ENCODE measurements at places on chromosomes 1 and 21.

- no peak for DNase-seq
These were observed 122.2 kb downstream of the SIK1 start for GRCh38 chr21:43304621-43305335.

- peak; percentile 70 for DNase-seq
These were observed 17.7 kb upstream of the SNX27 start for GRCh38 chr1:151594143-151594625.

DNA sequence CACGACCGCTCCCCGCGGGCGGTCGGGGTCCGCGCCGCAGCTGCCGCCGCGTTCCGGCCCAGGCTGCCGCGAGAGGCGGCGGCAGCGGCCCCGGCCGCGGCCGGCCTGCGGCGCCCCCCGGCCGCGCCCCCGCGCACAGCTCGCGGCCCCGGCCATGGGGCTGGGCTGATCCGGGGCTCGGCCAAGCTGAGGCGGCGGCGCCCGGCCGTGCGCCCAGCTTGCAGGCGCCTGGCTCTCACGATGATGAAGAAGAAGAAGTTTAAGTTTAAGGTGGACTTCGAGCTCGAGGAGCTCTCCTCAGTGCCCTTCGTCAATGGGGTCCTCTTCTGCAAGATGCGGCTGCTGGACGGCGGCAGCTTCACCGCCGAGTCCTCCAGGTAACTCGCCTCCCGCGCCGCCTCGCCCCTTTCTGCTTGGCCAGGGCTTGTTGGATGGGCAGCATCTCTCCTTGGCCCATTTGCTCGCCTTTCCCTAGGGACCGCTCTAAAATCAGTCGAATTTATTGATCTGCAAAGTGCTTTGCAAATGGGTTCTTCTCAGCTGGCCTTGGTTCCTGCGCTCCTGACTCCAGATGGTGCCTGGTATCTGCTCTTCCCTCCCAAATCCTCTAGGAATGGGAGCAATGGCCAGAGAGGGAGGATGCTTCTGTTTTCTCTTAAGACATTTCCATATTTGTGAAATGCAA, 431 bp downstream of the EEIG2 start:
- no peak for DNase-seq

- DNase-seq, result no peak
These were observed 3.9 kb downstream of the CAPN9 start for GRCh38 chr1:230750986-230751625.

GRCh38 chr1:89588480-89588879, 44.4 kb upstream of the LRRC8C start:
- DNase-seq, result no peak

DNA sequence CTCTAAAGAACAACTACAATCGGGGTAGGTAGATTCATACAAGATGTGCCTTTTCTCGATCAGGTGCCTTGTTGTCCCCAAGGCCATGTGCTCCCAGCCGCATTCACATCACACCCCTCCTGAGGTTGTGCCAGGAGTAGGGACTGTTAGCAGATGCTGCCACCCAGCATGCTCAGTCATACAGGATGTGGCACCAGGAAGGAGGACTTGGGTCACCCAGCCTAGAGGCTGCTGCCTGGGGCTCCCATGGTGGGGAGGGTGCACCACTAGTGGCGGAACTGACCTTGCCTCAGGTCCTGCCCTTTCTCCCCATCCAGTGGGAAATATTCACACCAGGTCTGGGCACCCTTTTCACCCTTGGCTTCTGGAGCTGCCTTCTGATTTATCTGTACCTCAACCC, 8.3 kb downstream of the TEX35 start:
- no peak for DNase-seq

- DNase-seq, result no peak
These were observed 117.2 kb downstream of the PCP4 start for GRCh38 chr21:39984286-39984991.

DNA sequence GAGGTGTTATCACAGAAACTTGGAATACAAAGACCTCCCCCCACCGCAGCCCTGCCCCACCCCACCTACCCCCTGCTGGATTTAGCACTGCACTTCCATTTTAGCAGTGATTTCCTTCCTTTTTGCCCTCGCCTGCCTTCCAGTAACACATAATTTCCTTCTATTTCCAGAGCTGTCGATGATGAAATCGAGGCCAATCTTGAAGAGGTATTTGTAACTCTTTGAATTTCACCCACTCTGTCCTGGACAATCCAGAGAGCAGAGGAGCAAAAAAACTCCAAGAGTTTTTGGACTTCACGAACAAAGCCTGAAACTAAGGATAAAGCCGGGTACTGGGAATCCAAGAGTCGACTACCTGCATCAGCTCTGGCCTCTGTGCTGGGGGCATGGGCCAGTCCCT, 49.1 kb downstream of the CAPN2 start:
- no peak for DNase-seq

DNA sequence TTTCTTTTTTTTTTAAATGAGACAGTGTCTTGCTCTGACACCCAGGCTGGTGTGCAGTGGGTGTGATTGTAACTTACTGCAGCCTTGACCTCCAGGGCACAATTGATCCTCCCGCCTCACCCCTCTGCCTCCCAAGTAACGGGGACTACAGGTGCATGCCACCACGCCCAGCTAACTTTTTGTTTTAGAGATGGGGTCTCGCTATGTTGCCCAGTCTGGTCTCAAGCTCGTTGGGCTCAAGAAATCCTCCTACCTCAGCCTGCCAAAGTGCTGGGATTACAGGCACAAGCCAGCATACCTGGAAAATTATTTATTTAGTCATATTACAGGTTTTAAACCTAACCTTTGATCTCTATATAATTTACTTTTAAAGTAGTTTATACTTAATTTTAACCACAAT, 13.4 kb downstream of the LRRC39 start:
- DNase-seq, result no peak

DNA sequence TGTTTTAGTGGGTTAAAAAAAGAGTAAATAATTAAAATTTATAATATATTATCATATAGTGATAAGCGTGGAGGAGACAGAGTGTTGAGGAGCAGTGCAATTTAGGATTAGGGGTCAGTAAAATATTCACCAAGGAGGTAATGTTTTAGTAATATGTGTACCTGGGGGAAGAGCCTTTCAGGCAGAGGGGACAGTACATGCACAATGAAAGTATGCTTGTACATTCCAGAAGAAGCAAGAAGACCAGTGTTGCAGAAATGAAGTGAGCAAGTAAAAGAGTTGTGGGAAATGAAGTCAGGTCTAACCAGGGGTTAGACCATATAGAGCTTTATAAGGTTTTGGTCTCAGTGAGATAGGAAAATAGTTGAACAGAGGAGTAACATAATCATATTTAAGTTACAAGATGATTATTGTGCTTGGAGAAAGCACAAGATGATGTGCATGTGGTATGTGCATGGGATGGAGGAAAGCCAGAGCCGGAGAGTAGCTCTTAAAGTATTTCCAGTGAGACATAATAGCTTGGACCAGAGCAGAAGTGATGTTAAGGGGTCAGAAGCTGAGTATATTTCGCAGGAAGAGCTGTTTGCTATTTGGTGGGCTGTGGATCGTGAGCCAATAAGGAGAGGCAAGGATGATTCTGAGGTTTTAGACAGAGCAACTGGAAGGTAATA, 44.8 kb downstream of the SNX7 start:
- no peak for DNase-seq

GRCh38 chr1:150567717-150568593, 11.5 kb downstream of the MCL1 start:
- no peak for DNase-seq

GRCh38 chr1:217332431-217333065, 298.3 kb downstream of the GPATCH2 start:
- no peak for DNase-seq

- no peak for DNase-seq
These were observed 10.4 kb upstream of the SNAPIN start for GRCh38 chr1:153648000-153648643.

DNA sequence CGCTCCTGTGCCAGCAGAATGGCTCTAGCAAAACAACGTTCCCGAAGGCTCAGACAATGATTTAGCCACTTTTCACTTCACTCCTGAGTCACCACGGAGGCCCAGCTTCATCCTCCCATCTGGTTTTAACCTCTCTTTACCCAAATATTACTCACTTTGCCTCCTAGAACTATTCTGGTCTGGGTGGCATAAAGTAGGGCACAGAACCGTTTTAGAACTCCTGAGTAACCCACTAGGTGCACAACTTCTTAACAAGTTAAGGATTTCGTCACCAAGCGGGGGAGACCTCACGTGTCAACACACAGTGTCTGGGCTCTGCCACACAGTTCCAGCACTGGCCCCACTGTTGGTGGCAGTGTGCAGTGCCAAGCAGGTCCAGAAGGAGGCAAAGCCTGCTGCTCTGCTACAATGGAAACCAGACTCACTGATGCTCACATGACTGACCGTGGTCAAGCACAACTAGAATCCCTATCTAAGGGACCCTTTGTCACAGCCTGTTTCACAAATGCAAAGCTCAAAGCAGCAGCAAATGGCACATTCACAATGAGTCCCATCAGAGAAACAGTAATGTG, 121.7 kb downstream of the SIPA1L2 start:
- DNase-seq, result no peak

GRCh38 chr1:151255381-151255780, 847 bp downstream of the PSMD4 start:
- DNase-seq, result no peak

DNA sequence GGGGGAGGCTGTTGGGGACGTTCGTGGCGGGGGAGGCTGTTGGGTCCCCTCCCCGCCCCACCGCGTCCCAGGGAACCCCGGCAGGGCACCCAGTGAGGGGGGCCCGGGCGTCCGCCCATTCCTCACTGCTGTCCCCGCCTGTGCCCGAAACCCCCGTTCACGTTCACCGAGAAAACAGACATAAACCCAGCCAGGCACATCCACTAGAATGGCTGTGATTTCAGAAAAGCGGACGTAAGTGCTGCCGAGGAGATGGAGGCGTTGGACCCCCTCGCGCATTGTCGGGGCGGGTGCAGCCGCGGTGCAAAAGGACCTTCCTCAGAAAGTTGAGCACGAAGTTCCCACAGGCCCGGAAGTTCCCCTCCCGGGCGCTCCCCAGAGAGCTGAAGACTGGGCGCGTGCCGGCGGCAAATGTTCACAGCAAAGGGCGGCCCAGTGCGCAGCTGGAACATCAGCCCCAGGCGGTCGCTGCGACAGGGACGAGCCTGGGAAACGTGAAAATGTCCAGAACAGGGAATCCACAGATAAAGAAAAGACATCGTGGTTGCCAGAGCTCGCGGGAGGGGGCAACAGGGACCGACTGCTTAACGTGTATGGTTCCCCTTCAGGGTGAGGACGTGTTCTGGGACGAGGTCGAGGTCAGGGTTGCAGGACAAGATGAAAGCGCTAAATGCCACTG, 18.5 kb upstream of the SAMD11 start:
- DNase-seq, result no peak

All from stimulated activated CD8-positive, alpha-beta memory T cell treated with anti-CD3 and anti-CD28 coated beads, Interleukin-4, amount 100 ng/mL, for 1 hour (primary cell).